ENCODE measurements at places on chromosomes 7 and 10.

DNA sequence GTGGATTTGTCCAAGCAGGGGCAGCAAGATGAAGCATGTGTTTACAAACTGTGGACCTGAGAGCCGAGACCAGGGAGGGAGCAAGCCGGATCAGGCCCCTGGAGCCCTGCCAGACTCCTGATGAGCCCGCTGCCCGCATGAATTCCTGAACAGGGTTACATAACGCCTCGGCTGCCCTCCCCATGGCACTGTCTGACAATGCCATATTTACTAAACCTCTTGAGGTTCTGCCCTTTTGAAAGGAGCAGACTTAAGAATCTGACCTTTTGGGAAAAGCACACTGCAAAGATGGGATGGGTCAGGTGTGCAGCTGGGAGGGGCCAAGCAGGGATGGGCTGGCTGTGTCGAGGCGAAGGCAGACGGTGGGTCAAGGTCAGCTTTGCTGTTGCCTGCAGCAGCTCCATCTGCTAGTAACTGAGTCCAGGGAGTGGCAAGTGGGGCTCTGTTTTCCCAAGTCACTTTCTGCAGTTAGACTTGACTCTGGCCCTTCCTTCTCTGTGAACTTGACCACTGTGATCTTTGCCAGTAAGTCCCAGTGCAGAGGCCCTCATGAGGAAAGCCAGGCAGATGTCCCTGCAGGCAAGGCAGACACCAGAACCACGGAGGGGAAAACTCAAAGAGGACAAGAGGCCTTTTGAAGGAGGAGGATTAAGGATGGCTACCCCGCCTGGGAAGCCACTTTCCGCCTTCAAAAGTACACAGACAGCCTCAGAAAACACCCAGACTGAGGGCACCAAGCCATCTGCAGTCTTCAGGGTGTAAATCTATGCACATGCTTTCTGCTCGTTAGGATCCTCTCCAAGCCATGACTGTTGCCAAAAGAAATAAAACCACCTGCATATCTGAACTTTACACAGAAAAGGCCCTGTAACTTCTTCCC, 175.8 kb downstream of the TNS3 start:
- no peaks in the 10 kb centered on the region for H3K27me3 ChIP-seq
- no peak overlapping the region for H3K27ac ChIP-seq
- no peaks in the 10 kb centered on the region for H3K36me3 ChIP-seq
- DNase-seq: no peak
- H3K4me1 ChIP-seq: no peaks in the 10 kb centered on the region

GRCh38 chr10:110784198-110784597, 87.5 kb upstream of the PDCD4 start:
- H3K27ac ChIP-seq: no peak overlapping the region
- no peaks in the 10 kb centered on the region for H3K27me3 ChIP-seq
- DNase-seq: no peak
- H3K4me1 ChIP-seq: peaks cover 3% of the 10 kb centered on the region
- no peak overlapping the region for H3K4me3 ChIP-seq

DNA sequence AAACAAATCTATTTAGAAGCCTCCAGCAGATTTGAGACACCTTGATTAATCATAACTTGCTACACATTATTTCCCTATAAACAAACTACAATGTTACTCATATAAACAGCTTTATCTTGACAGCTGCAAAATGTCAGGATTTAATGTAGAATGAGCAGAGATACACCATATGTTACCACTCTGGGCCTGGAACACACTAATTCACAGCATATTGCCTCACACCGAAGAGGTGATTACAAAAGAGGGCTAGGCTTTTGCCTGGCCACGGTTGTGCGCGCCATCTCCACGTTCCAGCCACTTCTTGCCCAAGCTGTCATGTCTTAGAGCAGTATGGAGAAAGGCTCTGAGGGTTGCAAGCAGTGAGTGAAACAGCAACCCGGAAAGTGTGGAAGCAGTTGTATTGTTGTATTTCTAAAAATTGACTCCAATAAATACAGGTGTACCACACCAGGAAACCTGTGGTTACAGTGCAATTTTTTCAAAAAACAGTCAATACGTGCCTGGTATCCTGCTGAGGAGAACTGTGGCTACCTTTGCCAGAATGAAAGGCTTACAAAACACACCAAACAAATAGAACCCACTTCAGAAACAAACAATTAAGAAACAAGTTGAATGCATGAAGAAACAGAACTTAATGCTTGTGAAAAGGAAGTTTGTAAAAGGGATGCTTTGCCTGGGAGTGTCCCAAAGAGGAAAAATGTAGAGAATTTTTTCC, 498.1 kb downstream of the PLXNA4 start:
- DNase-seq: no peak
- no peak overlapping the region for H3K4me3 ChIP-seq
- no peaks in the 10 kb centered on the region for H3K36me3 ChIP-seq

- no peak overlapping the region for H3K27ac ChIP-seq
- H3K36me3 ChIP-seq: no peaks in the 10 kb centered on the region
- no peak overlapping the region for H3K4me3 ChIP-seq
- no peak for DNase-seq
- no peaks in the 10 kb centered on the region for H3K4me1 ChIP-seq
- H3K27me3 ChIP-seq: peaks cover 6% of the 10 kb centered on the region
Observed at GRCh38 chr7:142039231-142039630, 43.6 kb downstream of the MGAM start.

GRCh38 chr10:45809837-45810236, 37.5 kb downstream of the AGAP4 start:
- peaks cover 8% of the 10 kb centered on the region for H3K27me3 ChIP-seq
- DNase-seq: no peak
- no peak overlapping the region for H3K27ac ChIP-seq
- no peak overlapping the region for H3K4me3 ChIP-seq

DNA sequence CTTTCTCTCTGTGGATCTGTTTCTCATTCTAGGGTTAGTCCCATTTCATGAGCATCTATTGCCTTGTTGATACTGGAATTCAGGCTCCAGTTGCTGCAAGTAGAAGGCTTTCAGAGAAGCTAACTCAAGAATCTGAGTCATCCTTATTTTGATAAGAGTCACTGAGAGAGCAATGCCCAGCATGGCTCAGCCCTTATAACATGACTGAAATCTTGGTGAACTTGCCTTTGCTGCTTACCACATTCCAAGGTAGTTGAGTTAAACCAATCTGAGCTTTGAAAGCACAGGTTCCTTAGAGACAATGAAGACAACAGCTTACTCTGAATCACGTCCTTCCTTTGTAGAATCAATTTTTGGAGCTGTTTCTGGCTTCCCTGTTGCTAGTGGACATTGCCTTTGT, 53.6 kb upstream of the CHCHD3 start:
- no peak overlapping the region for H3K27ac ChIP-seq
- peaks cover 76% of the 10 kb centered on the region for H3K27me3 ChIP-seq
- no peak overlapping the region for H3K4me3 ChIP-seq
- H3K4me1 ChIP-seq: peaks cover 9% of the 10 kb centered on the region

DNA sequence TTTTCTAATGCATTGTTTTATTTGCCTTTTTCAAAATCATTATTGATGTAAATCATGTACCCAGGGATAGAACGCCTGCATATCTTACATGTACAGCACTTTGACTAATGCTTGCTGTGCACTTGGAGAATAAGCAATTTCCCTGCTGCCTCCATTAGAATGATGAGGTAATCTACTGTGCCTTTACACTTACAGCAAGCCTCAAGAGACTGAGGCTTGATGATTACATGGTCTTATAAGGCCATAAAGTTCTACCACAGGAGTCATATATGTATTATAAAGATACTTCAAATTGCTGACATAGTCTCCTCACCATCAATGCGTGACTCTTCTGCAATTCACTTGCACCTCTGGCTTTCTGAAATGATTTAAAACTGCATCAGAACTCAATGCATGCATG, 328.6 kb upstream of the HGF start:
- no peak overlapping the region for H3K4me3 ChIP-seq
- no peaks in the 10 kb centered on the region for H3K36me3 ChIP-seq
- H3K27me3 ChIP-seq: no peaks in the 10 kb centered on the region
- no peak overlapping the region for H3K27ac ChIP-seq

DNA sequence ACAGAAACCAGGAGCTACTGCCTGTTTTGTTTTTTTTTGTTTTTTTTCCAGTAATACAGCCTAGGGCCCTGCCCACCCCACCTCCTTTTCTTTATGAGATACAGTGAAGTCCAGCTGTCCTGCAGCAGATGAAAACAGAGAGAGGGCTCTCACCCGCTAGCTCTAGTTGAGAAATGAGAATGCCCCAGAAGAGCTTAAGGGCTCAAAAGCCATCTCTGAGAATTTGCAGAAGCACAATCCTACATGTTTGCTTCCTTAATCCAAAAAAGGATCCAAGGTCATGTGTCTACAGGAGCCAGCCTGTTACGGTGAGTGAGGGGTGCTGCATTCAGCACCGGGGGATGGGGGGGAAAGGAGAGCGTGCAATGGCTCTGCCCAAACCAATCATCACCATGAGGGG, 122.7 kb downstream of the KCNMA1 start:
- H3K27me3 ChIP-seq: peaks cover 46% of the 10 kb centered on the region
- peaks cover 3% of the 10 kb centered on the region for H3K36me3 ChIP-seq
- no peak overlapping the region for H3K27ac ChIP-seq
- no peak for DNase-seq

- H3K4me3 ChIP-seq: no peak overlapping the region
- no peak overlapping the region for H3K27ac ChIP-seq
- H3K36me3 ChIP-seq: no peaks in the 10 kb centered on the region
- H3K4me1 ChIP-seq: no peaks in the 10 kb centered on the region
- no peak for DNase-seq
Observed at GRCh38 chr7:47366211-47366610, 215.7 kb downstream of the TNS3 start.

DNA sequence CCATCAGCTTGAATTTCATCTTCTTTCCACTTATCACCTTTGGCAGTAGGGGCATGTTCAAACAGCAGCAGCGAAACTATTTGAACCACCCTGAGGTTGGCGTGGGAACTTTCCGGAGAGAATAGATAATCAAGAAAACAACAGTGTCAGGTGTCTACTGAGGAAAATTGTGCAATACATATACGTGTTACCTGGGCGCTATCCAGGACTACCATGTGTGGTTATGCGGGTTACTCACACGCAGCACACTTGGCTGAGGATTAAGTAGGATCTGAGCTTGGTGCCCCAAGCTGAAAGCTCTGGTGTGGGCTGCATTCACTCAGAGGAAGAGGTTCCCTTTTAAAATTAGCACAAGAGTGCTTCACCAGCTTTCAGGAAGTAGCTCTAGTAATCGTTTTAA, 8.8 kb upstream of the ABI1 start:
- no peak for DNase-seq
- peak overlapping the region; percentile 5 for H3K4me3 ChIP-seq
- peaks cover 11% of the 10 kb centered on the region for H3K27me3 ChIP-seq
- no peak overlapping the region for H3K27ac ChIP-seq

- H3K36me3 ChIP-seq: peaks cover 6% of the 10 kb centered on the region
- no peak for DNase-seq
- peaks cover 26% of the 10 kb centered on the region for H3K4me1 ChIP-seq
- H3K4me3 ChIP-seq: no peak overlapping the region
Observed at GRCh38 chr10:102309916-102310315, 64.6 kb downstream of the GBF1 start.

- DNase-seq: no peak
- H3K27me3 ChIP-seq: no peaks in the 10 kb centered on the region
- no peak overlapping the region for H3K4me3 ChIP-seq
- H3K36me3 ChIP-seq: no peaks in the 10 kb centered on the region
Observed at GRCh38 chr7:14197280-14197679, 207.8 kb upstream of the ETV1 start.

GRCh38 chr10:49092477-49092876, 22.8 kb downstream of the VSTM4 start:
- no peak for DNase-seq
- no peaks in the 10 kb centered on the region for H3K4me1 ChIP-seq
- H3K36me3 ChIP-seq: peaks cover 2% of the 10 kb centered on the region
- no peak overlapping the region for H3K27ac ChIP-seq
- H3K27me3 ChIP-seq: peaks cover 14% of the 10 kb centered on the region

DNA sequence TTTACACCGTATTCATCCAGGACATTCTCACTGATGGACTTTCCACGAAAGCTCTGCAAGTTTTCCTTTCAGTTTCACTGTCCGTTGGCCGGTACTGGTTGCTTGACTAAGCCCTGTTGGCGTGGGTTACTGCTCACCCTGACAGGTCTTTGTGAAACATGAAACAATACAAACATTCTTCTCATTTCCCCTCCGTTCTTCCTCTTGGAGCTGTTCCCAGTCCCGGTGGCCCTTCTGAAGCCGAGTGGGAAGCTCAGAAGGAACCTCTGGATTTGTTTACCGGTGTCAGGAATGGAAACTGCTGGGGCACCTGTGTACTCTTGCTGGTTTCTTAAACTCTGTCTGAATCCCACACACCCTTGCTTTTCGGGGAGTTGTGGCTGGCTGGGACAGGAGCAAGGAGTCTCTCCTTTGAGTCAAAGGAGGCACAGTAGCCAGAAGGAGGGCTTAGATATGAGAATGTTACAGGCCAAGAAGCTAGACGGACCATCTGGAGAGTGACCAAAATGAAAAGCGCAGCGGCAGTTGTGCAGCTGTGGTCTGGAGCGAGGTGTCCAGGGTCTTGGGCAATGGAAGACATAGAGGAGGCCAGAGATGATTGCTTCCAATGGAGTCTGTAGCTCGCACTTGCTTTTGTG, 45.7 kb downstream of the LYZL2 start:
- DNase-seq: no peak
- H3K4me3 ChIP-seq: peak overlapping the region; percentile 78
- H3K27me3 ChIP-seq: no peaks in the 10 kb centered on the region
- peaks cover 12% of the 10 kb centered on the region for H3K4me1 ChIP-seq

DNA sequence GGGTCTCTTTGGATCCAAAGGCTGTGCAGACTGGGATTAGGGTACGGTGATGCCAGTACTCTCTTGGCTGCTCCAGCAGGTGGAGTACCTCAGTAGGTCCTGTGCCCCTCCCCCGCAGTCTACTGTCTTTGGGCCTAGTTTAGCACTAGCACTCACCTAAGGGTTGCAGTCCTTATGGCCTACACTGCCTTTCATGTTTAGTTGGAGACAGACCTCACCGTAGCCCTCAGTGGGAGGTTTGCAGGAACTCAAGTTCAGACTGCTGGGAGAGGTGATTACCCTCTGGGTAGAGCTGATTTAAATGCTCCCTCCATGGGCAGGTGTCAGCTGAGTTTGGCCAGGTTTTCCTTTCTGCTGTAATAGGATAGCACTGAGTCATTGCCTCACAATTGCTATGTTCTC, 210.8 kb upstream of the TMEM196 start:
- no peak overlapping the region for H3K4me3 ChIP-seq
- no peak overlapping the region for H3K27ac ChIP-seq
- no peaks in the 10 kb centered on the region for H3K36me3 ChIP-seq
- H3K27me3 ChIP-seq: no peaks in the 10 kb centered on the region

All from effector memory CD8-positive, alpha-beta T cell (primary cell).